ENCODE measurements at places on chromosomes 7 and 10.

DNA sequence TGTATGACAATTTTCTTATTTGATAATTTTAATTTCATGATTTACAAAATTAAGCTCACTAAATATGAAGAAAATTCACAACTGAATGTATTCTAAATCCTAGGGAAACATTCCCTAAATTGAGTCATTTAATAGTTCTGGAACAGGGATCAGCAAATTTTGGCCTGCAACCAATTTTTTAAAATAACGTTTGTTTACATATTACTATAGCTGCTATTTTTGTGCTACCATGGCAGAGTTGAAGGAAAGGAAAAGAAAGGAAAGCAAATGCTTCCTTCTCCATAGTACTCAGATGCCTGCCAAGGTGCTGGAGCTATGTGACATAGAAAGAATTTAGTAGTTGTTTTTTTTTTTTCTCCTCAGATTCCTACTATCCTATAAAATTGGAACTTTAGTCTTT is 1307.7 kb upstream of the LRRTM3 start:
- no peak for DNase-seq

DNA sequence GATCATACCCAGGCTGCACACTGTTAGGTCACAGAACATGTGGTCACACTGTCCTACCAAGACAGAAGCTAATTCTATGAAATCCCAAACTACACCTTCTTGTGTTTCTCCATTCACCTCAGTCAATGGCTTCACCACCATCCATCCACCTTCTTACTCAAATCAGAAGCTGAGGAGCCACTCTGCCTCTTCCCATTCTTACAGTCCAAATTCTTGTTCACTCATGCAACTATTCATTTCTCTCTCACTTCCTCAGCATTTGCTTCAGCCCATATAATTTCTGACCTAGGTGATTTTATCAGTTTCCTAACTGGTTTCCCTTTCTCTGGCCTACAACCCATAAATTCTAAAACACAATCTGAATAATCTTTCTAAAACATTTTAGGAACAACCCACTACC is 229.2 kb downstream of the LRRN3 start:
- no peak for DNase-seq

DNA sequence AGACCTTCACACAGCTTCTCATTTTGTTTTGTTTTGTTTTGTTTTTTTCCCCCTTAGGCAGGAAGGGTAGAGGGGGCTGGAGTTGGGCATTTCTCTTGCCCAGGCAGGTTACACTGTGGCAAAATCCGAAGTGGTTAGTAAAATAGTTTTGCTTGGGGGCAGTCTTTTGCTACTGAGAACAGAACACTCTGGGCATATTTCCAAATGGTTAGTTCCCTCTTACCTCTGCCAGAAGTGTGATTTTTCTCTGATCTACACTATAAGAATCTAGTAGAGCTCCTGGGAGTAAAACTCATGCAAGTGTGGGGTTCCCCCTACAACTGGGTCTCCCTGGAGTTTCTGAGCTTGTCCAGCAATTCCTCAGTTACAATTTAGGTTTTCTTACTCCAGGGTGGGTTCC is 61.7 kb downstream of the NPS start:
- no peak for DNase-seq

GRCh38 chr10:86642499-86642898 is 11.8 kb upstream of the OPN4 start:
- DNase-seq = no peak

- no peak for DNase-seq
Observed at GRCh38 chr7:85686401-85687181, 499.7 kb upstream of the SEMA3D start.

DNA sequence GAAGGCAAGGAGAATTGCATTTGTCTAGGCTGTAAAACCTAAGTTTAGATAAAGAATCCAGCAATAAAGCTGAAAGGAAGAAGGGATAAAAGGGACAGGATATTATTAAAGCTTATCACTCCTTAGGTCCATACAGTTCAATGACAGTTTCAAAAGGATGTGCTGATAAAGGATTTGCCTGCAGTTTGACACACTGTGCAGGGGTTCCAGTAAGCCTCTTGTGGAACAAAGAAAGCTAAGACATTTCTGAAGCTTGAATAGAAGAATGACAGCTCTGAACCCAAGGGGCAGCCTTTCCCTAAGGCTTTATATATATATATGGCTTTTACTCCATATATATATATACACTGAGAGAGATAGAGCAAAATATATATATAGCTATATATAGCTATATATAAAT is 276.8 kb upstream of the GRM3 start:
- no peak for DNase-seq

DNA sequence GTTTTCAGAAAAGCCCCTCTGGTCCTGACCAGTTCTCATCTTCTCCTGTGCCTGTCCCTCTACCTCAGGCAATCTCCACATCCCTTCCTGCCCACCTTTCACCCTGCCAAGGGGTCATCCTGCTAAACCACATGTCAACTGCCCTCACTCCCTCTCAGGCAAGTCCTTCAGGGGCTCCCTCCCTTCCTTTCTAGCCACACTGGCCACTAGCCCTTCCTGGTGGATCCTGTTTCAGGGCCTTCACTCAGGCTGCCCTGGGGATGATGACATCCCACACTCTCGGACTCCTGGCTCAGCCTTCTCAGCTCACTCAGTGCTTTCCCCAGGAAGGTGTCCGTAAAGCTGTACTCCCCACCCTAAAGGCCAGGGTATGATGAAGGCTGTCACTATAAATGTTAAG is 13.4 kb downstream of the STEAP1B start:
- DNase-seq = no peak

Measured in stimulated activated CD4-positive, alpha-beta T cell treated with anti-CD3 and anti-CD28 coated beads, Interleukin-2, amount 100 ng/mL, for 4 hours (primary cell).